ENCODE measurements at places on chromosomes 6 and 20.
A peak's percentile ranks its signal among the peaks of the same experiment; 100 is the strongest.

GRCh38 chr20:8464368-8464767, 332.3 kb downstream of the PLCB1 start:
- peak; percentile 28 for DNase-seq

DNA sequence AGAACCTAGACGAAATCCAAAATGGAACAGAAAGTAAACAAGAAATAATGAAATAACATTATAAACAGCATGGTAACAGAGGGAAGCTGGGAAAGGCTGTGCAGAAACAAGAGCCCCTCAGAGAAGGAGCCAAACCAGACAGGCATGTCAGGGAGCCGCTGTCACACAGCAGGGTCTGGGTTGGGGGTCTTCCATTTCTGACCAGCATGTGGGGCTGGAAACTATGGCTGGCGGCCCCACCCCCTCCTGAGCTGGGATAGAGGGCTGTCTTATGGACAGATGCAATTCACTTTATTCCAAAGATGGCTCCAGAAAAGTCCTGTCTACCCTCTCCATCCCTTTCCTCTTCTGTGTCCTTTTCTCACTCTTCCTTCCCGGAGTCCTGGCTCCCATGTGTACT, 27.3 kb downstream of the C6orf89 start:
- no peak for DNase-seq

DNA sequence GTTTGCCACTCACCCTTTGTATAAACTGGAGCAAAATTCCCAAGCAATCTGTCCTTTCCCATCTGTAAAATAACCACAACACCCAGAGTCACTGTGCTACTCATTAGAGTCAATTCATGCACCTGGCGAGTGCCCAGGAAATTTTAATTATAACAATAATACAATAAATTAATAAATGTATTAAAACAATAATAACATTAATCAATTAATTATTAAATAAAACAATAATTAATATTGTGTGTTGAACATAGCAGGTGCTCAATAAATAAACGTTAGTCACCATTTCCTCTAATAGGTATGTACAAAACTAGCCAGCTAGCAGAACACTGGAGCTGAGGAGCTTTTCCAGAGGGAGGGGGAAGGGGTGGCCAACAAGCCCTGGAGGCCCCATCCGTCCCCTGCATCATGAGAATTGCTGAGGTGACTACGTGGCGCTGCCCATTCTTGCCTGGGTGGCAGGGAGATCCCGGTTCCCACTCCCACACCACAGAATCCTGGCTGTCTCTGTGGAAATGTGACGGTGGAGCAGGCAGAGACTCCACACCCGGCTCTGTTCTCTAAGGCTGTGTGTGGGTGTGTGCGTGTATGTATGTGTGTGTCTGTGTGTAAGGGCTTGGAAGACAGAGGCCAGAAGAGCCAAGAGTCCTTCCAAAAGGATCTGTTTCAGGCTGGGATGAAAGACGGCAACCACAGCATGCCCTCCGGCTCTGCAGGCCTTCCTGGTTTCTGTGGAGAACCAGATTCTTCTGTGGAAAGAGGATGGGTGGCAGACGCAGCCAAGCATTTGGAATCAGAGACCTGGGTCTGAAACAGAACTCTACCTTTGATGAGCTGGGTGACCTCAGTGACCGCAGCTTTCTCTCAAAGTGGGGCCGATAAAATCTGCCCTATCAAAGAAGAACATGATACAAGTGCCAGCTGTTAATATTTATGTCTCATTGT, 18.8 kb upstream of the EZR start:
- no peak for DNase-seq

- DNase-seq, result peak; percentile 75
Observed at GRCh38 chr6:52566853-52567279, 10.0 kb downstream of the TRAM2 start.

DNA sequence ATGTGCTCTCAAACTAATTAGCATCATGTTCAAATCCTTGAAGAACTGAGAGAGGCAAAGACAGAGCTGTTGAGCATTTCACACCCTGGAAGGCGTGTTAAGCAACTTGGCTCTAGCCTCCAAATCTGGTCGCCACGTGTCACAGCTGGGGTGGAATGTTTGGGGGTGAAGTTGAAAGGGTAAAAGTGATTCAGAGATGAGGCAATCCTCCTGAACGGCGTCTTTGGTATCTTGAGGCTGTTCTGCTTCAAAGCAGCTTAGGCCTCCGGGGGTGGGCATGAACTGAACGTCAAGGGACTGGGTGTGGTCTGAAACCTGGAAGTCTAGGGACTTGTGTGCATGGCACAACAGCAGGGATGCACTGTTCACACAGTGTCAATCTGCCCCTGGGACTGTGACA, 62.3 kb downstream of the TRAM2 start:
- peak; percentile 68 for DNase-seq

GRCh38 chr6:161038229-161039031, 46.9 kb downstream of the MAP3K4 start:
- peak; percentile 95 for DNase-seq

GRCh38 chr6:27295301-27296079, 16.6 kb downstream of the POM121L2 start:
- DNase-seq, result peak; percentile 59

- DNase-seq, result no peak
Observed at GRCh38 chr6:160055813-160056212, 65.8 kb upstream of the SLC22A1 start.
